ENCODE measurements at places on chromosomes 3 and 15.

- DNase-seq = no peak
Measured at GRCh38 chr3:25727316-25727715, 55.9 kb downstream of the NGLY1 start.

DNA sequence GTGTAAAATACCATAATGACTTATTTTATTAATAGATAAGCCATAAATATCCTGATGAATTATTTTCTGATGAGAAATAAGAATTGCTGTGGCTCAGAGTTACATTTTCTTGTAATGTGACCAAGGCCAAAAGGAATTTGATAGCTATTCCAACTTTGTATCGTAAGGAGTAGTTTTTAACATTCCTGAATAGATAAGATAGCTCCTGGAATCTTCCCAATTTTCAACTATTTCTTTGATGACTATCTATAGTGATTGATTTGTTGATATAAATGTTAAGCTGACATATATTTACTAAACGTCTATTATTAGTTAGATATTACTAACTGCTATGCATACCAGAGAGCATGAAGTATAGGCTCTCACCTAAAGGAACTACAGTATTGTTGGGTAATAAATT, 49.1 kb upstream of the SATB1 start:
- DNase-seq = no peak

GRCh38 chr15:101504866-101505609, 15.5 kb upstream of the PCSK6 start:
- no peak for DNase-seq

GRCh38 chr3:27596921-27597320, 112.7 kb upstream of the SLC4A7 start:
- no peak for DNase-seq

DNA sequence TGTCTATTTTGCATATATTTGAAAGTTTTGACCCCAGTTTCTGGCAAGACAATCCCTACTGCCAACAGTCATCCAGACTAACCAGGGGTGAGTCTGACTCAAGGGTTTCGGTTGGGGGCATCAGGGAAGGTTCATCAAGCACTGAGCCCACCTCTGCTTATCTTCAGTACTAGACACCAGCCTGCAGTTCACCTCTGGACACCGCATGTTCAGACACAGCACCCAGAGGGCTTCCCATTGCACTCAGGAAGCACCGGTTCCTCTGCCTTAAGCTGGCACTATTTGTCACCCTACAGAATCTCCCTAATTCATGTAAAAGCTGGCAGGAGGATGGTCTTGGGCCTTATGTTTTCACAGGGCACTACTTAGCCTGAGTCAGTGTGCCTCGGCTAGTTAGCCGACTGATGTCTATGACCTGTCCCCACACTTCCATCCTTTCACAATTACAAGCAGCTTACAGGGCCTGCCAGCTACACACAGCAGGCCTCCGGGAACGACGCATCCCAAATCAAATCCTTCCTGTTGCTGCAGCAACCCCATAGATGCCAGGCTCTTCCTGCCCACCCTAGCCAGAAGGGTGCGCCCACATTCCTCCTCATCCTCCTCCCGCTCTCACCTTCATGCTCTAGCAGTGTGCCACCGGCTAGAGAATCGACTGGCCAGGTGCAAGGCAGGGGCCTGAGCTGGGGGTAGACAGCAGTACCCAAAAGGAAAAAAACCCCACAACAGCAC, 52.5 kb downstream of the SH3BP5 start:
- no peak for DNase-seq

DNA sequence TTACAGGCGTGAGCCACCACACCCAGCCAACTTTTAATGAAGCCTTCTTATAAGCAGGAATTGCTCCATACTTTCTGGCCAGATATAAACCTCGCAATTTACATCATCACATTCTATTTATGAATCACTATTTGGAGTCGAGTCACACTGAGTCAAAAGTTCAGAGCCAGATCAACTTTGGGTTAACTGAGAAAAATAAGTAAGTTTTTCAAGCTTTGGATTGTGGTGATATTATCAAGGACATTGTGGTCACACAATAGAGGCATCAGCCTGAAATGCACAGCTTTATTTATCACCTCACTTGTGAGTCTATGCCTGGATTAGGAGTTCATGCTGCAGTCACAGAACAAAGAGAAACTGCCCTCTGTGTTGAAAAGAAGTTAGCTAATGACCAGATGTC, 1163.5 kb downstream of the ROBO1 start:
- DNase-seq = no peak

DNA sequence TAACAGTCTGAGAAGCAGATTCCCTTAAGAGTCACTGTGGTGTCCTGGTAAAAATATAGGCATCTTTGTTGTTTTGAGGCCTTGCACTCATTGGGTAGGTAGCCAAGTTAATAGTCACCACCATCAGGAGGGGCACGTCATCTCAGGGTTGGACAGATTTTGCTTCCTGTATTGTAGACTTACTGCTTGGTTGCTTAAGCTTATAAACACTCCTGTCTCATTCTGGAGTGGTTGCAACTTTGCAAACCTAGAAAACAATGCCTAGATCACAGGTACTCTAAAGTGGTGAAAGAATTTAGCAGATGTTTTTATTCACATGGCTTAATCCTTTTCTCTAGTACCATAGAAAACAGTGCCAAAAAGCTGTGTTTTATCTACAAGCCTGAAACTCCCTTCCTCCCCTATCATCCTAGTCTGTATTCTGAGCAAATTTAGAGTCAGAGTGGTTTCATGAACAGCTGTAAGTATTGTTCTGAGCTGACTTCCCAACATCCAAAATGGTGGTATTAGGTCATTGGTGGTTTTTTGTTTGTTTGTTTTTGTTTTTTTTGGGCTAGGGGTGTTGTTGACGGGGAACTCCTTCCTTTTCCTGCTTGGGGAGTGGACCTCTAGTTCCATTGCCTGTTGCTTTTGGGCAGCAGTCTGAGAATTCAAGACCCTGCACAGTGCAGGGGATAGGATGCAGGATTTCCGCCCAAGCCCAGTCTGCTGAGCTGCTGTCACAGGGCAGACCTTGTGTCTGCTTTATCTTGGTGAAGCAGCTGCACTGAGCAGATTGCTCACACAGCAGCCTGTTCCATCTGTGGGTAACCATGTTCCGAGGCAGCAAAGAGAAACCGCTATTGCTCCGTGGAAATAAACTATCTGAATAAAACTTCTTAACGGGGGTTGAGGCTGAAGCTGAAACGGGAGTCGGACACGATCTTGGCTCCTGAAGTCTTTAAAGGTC, 202.0 kb downstream of the AKAP13 start:
- no peak for DNase-seq

- DNase-seq = no peak
Measured at GRCh38 chr3:64392001-64392400, 166.7 kb upstream of the PRICKLE2 start.

- DNase-seq = no peak
Measured at GRCh38 chr3:186330772-186331460, 31.1 kb downstream of the DGKG start.

Measured in anterior cingulate cortex (tissue), 58 donors.